Esophagus squamous epithelium (tissue), 5 donors: ENCODE measurements at places on chromosomes 16 and 17.

- no peak for DNase-seq
These were observed 37.3 kb downstream of the SMG6 start for GRCh38 chr17:2266045-2266864.

GRCh38 chr16:65728167-65728566 lies 606.3 kb upstream of the CDH11 start:
- no peak for DNase-seq

DNA sequence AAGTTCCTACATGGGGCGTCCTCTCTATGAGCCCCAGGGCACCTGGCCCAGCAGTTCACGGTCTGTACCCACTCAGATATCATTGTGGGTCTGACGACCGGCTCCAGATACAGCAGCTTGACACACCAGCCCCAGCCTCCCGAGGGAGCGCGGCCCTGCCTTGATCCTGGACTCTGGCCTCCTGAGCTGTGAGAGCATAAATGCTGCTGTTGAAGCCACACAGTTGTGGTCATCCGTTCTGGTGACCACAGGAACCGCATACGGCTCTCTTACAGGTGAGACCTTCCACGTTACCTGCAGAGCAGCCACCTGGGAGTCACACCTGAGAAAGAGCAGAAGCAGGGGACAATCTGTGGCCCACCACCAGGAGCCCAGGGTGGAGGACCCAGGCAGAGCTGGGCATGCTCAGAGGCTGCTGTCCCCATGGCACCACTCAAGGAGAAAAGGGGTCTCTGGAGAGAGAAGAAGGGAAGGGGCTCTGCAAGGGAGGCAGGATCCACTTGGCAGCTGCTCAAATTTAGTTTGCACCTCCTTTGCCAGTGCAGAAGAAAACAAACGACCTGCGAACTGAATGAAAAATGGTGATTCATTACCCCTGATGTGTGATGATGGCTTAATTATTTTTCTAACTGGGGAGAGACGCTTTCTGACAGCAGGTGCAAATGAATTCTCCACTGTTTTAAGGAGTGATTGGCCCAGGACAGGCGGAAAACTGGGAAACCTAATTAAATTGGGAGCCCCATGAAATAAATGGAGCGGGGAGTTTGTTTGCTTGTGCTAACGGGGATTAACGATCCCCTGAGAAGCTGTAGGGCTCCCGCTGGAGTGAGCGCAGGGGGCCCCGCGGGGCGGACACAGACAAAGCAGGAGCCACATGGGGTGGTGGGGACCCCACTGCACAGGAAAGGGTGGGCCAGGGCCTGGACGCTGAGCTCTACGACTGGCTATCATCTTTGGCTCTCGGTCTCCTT lies 208.9 kb downstream of the RBFOX3 start:
- no peak for DNase-seq

DNA sequence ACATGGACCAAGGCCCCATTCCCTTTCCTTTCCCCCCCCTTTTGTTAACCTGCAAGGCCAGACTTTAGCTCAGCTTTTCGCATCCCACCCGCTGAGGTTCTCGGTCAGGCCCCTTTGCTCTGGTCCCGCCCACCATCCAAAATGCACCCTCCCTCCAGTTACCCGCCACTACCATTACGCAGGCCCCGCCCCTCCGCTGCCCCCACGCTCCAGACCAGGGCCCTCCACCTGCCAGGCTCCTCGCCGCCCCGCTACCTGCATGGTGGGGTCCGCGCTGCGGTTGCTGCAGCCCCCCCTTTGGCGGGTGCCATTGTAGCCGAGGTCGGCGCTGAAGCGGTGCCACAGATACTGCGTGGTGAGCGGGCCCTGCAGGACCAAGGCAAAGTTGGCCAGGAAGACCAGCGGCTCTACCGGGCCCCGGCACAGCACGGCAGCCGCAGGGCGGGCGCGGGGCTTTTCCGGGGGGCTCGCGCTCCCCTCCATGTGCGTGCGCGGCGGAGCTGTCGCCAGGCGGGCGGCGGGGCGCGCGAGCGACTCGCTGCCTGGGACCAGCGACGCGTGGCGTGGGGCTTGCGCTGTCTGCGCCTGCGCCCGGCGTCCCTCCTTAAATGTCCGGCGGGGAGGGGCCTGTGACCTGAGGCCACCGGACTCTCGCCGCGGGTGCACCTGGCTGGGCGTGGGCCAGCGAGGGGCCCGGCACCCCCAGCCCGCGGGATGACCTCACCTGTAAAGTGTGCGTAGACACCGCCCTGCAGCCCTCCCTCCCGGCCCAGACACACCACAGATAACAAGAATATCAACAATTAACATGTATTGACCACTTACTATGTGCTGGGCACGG lies at the start of gene SLC46A1:
Gene SLC46A1 (minus strand): TSS at position 581 of the 841 bp plus-strand sequence. CDS start 98 bp downstream, at position 483.
- DNase-seq = no peak

DNA sequence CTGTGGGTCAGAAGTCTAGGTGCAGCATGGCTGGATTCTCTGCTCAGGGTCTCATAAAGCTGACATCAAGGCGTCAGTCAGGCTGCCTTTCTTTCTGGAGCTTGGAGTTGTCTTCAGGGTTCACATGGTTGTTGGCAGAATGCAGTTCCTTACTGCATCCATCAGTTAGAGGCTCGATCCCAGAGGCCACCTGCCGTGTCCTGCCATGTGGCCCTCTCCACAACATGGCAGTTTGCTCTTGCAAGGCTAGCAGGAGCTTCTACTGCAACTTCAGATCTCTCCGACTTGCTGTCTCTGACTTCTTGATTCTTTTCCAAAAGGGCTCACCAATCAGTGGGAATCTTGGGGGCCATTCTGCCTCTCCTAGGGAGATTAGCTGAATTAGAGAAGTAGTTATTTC lies 11.9 kb downstream of the PITPNC1 start:
- no peak for DNase-seq

GRCh38 chr16:84048871-84049270 lies 6.3 kb upstream of the SLC38A8 start:
- no peak for DNase-seq

DNA sequence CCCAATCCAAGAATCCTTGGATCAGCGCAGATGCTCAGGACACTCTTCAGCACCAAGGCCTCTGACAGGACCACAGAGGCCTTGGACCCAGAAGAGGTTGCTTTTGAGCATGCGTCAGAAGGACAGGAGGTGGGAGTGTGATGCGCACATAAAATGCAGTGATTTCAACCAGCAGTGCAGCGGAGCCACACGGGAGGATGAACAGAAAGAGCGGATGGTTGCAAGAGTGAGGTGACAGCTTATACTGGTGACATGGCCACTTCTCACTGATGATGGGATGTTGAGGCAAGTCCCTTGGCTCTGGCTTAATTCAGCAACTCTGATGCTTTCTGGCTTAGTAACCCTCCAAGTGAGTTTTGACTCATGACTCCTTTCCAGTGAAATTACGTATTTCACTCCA lies 25.2 kb upstream of the ERN1 start:
- no peak for DNase-seq

- no peak for DNase-seq
These were observed 22.9 kb upstream of the PSMC5 start for GRCh38 chr17:63804328-63804727.

DNA sequence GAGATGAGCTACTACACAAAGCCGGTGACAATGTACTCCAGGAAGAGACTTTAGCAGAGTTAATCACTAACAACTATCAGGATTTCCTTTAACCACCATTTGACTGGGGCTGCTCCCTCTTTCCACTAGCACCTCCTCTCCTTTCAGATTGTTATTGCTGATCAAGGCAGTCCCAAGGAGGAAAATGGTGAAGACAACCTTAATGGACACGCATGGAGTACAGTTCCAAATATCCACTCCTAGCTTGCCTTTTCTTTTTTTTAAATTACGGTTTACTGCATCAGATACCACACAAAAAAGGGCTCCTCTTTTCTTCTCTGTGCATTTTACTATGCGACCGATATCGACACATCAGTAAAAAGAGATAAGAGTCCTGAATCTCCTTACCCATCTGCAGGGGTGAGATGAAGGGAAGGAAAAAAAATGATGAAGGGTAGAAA lies 30.9 kb downstream of the FAM222B start:
- DNase-seq = no peak

DNA sequence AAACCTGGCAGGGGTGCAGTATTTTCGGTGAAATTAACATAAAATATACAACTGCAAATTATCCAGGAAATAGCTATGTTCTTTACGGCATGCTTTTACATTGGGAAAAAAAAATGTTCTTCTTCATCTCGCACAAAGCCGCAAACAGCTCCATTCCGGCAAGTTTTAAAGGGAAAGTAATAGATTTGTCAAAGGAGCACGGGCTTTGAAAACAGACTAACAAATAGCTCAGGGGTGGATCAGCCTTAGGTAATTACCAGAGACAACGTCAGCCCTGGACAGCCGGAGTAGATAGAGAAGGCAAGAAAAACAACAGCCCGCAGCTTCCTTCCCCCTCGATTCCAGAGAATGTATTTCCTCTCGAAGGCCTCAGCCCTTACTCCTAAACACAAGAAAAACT lies 222.5 kb downstream of the C16orf78 start:
- DNase-seq = no peak

DNA sequence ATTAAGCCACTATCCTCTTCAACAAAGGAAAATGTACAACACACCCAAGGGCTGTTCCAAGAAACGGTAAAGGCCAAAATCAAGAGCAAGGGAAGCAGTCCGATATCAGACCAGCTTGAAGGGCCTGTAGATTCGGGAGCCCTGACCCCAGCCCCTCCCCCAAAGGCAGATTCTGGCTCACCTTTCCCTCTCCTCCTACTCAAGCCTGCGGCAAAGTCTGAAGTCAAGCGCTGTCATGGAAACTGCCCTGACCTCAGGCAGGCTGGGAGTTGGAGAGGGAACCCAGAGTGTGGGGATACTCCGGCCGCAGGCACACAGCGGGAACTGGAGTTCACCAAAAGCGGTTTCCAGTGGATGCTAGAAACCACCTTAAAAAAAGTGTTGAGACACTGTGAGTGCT lies 1.8 kb downstream of the ALYREF start:
- no peak for DNase-seq

- no peak for DNase-seq
These were observed 29.2 kb downstream of the TBX4 start for GRCh38 chr17:61481421-61481820.

GRCh38 chr17:75553295-75554110 lies 28.0 kb downstream of the LLGL2 start:
- no peak for DNase-seq

GRCh38 chr16:56424791-56425438 lies 430 bp downstream of the AMFR start:
- DNase-seq = no peak

- no peak for DNase-seq
These were observed 47.7 kb downstream of the BEAN1 start for GRCh38 chr16:66474750-66475199.

GRCh38 chr16:53068423-53068833 lies 13.6 kb downstream of the CHD9 start:
- DNase-seq = no peak

- no peak for DNase-seq
These were observed 4.2 kb downstream of the RNF40 start for GRCh38 chr16:30766206-30766932.
